ENCODE measurements at places on chromosomes 16 and 17.

DNA sequence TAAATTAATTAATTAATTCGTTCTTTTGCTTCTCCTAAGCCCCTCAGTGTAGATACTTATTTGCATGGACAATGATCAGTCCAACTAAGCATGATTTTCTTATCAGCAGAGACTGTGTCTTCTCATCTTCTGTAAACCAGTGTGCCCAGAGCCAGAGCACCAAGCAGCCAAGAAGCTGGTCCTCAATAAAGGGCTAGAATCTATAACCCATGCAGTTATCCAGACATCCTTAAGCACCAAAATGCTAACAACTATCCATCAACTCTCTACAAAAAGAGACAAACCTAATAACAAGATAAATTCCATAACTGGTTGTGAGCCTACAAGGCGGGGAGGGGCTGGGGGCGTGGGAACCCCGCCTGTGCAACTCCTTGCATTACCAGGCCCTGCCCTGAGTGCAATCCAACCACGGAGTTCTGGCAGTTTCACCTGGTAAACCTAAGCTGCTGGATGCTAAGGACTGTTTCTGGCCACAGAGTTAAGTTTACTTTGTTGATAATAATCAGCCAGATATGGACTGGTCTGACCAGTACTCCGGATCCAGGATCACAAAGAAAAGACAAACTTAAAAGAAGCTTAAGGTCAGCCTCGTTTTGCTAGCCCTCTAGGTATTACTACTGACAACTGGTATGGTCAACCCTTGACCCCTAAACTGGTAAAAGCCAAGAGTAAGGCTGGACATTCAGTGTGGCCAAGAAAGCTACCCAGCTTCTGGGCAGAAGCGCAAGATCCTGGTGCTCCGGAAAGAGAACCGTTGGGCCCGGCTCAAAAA is 51.5 kb downstream of the ZFHX3 start:
- DNase-seq, result no peak

DNA sequence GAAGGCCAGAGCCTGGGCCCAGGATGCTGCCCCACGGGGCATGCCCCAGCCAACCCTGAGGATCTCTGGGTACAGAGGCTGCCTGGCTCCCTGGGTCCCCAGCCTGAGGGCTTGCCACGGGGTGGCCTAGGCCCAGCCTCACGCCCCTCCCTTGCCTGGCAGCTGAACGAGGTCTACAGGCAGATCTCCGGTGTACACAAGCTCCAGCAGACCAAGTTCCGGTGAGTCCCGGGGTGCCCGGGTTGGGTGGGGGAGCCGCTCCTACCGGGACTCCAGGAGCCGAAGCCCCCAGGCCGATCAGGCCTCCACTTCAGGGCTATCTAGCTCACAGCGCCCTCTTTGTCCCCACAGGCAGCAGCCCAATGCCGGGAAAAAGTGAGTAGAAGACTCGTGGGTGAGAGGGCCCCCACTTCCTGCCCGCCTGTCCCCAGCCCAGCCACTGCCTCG is 19.4 kb downstream of the ITGB4 start:
- no peak for DNase-seq

DNA sequence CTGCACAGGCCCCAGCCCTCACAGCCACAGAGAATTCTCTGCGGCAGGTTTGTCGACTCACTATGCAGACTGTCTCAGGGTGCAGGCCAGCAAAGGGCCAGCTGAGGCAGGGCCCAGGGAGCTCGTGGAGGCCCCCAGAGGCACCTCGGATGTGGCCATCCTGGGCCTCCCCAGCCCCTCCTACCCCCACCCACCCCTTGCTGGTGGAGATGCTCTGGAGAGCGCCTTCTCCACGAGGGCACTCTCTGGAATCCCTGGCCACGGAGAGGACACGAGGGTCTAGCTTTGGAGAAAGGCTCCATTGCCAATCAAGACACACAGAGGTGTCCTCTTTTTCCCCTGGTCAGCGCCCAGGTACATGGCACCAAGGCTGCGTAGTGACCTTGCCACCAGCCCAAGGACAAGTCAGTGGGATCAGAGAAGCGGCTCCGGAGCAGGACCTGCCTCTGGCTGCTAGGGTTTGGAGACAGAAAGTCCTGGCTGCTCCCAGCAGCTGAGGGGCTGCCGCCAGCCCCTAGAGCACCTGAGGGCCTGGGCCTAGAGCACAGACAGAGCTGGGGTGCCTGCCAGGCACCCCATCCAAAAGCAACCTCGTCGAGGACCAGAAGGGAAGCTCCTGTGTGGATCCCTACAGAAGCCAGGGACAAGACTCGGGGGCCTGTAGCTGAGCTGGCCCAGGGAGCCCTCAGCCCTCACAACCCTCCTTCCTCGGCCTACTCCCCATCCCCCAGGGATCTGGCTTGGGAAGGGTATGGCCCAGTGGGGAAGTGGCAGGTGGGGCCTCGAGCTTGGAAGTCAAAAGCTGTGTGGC is 18.7 kb downstream of the ARL2BP start:
- DNase-seq, result no peak

DNA sequence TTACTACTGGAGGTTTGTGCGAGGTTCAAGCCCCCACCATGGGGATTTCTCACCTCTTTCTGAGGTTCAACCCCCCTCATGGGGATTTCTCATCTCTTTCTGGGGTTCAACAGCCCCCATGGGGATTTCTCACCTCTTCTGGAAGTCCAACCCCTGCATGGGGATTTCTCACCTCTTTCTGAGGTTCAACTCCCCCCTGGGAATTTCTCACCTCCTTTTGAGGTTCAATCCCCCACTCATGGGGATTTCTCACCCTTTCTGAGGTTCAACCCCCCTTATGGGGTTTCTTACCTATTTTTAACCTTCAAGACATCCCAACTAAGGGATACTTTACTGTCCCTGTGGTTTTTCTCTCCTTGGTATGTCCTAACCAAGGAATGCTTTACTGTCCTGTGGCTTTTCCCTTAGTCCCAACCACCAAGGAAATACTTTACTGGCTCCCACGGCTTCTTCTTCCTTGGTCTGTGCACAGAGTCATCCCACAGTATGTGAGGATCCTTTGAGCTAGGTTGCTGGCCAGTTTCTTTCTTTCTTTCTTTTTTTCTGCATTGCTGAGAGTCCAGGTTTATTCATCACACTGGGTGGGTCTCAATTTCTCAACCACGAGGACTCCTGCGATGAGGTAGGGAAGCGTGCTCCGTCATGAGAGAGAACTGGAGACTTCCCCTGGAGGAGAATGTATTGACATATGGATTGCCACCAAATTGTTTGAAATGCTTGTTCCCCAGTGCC is 2140.2 kb downstream of the TP53TG3F start:
- no peak for DNase-seq

DNA sequence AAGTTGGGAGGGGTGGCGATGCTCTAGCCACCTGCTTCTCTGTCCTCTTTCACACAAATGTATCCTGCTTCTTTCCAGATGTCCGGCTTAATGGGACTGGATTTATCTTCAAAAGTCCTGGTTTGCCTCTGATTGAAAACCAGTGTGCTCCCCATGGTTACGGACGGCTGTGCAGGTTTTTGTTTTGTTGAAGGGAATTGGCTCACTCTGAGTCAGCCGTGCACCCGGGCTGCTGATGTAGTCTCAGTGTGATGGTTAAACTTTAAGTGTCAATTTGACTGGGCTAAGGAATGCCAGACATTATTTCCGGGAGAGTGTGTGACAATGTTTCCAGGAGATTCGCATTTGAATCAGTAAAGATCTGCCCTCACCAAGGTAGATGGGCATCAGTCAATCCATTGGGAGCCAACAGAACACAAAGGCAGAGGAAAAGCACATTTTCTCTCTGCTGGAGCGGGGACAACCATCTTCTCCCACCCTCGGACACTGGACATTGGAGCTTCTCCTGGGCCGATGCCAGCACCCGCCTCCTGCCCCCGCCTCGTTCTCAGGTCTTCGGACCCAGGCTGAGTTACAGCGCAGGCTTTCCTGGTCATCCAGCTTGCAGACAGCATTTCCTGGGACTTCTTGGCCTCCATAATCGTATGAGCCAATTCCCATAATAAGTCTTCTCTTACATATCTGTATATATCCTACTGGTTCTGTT is 126.9 kb upstream of the TNRC6C start:
- no peak for DNase-seq

- DNase-seq, result no peak
These were observed 68.9 kb upstream of the HAS3 start for GRCh38 chr16:69036399-69037091.

- DNase-seq, result no peak
These were observed 24.6 kb upstream of the KCNJ12 start for GRCh38 chr17:21351366-21352065.

GRCh38 chr17:17411692-17412091 is 65.1 kb upstream of the MED9 start:
- no peak for DNase-seq

GRCh38 chr17:44053125-44053872 is 13.2 kb downstream of the LSM12 start:
- no peak for DNase-seq

- no peak for DNase-seq
These were observed 46.8 kb downstream of the HIC1 start for GRCh38 chr17:2101448-2102257.

- DNase-seq, result no peak
These were observed at the start of gene HSF4 for GRCh38 chr16:67164599-67165061. Gene HSF4, plus strand, starts transcription at chr16:67164745. Its CDS starts 67 bp downstream, at chr16:67164812.

DNA sequence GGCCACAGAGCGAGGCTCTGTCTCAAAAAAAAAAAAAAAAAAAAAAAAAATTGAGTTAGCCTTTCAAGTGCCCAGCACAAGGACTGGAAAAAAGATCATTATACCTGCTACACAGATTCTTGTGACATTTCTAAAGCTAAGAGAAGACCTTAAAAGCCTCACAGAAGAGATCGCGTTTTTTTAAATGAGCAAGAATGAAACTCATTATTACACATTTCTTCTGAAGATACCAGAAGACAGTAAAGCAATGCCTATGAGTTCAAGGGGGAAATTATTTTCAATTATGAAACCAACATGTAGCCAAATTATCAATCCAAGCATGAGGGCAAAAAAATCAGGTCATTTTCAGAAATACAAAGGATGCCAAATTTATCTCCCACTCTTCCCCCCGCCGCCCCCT is 56.8 kb downstream of the MED13 start:
- no peak for DNase-seq

- no peak for DNase-seq
These were observed 4.3 kb downstream of the CAMKK1 start for GRCh38 chr17:3888343-3889171.

DNA sequence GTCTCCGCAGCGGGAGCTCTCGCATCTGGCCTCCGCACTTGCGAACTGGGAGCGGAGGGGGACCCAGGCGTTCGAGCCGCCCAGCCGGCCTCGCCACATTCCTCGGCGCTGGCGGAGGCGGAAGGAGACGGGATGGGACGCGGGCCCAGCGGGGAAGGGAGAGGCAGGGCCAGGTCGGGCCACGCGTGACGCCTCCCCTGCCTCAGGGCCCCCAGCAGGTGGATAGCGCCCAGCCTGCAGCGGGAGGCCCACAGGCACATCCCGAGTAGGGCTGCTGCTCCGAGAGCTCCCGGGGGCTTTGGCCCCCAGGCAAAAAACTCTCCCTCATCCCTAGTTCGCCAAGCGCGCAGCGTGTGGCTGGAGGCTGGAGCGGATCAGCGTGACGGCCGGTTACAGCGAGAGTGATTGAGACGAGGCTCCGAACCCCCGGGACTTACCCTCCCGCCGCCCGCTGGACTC is 800 bp downstream of the PLEKHH3 start:
- no peak for DNase-seq

DNA sequence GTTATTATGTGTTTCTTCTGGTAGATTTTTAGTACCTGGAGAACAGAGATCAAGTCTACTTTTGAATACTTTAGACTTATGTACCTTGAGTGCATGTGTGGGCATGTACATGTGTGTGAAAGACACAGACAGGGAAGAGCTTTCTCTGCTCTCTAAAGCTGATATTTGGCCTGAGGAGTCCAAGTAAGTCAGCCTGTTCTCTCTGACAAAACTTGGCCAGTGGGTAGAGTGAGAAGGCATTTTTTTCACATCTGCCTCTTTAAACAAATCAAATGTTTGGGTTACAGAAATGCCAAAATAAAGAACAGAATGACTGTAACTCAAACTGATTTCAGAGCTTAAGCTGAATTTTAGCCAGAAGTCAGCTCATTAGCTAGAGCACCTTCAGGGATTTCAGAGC is 309.7 kb upstream of the DYNLRB2 start:
- no peak for DNase-seq

GRCh38 chr16:13350000-13350399 is 448.6 kb downstream of the SHISA9 start:
- no peak for DNase-seq

- DNase-seq, result no peak
These were observed 66.1 kb downstream of the PLD6 start for GRCh38 chr17:17139972-17140589.

DNA sequence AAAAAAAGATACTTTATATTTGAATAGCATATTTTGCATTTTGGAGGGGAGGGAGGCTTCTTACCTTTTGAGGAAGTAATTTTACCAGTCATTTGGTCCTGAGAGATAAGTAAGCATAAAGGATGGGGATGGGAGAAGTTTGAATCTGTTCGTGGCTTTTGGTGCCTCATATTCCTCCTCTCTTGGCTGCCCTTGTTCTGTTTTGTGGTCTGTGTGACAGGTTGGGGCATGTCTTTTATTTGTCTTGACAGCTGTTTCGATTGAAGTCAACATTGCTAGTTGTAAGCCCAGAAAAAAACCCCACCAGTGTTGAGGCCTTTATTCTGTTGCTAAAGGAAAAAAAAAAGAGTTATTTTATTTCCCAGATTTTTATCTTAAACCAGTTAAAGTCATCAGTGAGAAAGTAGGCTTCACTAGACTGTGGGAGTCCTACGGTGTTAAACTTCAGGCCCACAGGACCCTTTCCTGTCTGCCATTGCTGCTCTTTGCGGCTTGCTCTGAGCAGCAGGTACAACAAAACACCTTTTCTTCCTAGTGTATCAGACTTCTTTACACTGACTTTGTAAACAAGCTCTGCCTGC is 11.4 kb downstream of the SLC7A6 start:
- no peak for DNase-seq

DNA sequence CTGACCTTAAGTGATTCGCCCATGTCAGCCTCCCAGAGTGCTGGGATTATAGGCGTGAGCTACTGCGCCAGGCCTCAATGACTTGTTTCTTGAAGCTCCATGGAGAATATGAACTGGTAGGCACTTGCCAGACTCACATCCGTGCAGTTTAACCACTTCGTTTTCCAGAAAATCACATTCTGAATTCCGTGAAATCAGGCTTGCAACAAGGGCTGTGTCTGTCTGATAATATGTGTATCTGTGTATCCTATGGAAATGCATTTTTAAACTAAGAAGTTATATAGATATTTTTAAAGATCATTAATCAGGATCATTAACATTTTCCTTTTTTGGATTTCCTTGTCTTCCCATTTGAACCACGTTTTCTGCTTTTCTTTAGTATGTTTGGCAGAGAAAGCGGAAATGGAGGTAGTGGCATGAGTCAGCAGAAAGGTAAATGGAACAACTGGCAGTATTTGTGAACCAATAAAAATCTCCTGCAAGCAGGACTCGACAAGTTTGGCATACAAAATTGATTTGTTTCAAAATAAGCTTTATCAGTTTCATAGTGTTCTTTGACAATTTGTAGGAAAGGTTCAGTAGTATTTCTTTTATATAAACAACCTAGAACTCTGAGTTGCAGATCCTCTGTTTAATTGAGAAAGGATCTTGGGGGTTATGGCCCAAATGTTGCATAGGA is 33.0 kb downstream of the USP10 start:
- DNase-seq, result no peak

Measured in Panc1 (cell line).